ENCODE measurements at places on chromosomes 12 and 14. TPM values are rescaled to one million over a fixed set of nuclear protein-coding genes. Genes with fewer than 3 reads are reported as not detected.

- DNase-seq, result no peak
These were observed 121.6 kb downstream of the SLC16A7 start for GRCh38 chr12:59717436-59717835.

- peak; percentile 67 for DNase-seq
These were observed 10.1 kb downstream of the KRT80 start for GRCh38 chr12:52181746-52182145.

GRCh38 chr12:51897181-51897580, 9.3 kb downstream of the ANKRD33 start:
- DNase-seq, result peak; percentile 60

The AP4S1 gene
- 7.7 TPM for polyA plus RNA-seq
